ENCODE measurements at places on chromosomes 1 and 21.
A peak's percentile ranks its signal among the peaks of the same experiment; 100 is the strongest.

GRCh38 chr1:70504176-70504820 lies 93.2 kb downstream of the CTH start:
- DNase-seq: no peak

DNA sequence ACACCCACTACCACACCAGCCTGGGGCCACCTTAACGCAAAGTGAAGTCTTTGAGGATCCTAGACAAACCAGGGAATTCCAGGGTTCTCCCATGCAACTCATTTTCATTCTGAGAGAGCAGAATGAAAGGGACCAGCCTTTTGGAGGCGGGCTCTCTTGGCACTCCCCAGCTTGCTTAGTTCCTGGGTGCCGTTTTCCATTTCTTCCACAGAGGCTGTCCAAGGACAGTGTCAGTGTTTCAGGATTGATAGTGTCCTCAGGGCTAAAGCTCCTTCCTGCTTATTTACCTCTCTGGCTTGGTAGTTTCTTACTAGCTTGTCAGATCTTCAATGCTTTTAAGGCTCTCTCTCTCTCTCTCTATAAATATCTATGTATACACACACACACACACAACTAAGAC lies 30.1 kb upstream of the GNG4 start:
- no peak for DNase-seq

- DNase-seq: no peak
These were observed 14.9 kb downstream of the ABCA4 start for GRCh38 chr1:94105957-94106529.

- DNase-seq: no peak
These were observed 6.3 kb upstream of the COL6A2 start for GRCh38 chr21:46091631-46092025.

GRCh38 chr1:115596080-115596780 lies 45.5 kb upstream of the VANGL1 start:
- no peak for DNase-seq

DNA sequence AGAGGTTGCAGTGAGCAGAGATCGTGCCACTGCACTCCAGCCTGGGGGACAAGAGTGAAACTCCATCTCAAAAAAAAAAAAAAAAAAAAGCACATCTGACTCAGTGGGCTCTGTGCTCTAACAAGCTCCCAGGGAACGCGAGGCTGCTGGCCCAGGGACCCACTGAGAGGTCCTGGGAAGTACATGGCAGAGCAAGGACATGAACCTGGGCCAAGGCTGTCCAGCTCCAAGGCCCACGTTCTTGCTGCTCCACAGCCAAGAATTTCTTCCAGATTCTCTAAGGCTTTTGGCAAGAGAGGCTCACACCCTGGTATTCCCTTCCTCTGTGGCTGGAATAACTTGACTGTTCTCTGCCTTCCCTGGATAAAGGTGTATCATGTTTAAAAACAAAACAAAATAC lies 15.4 kb upstream of the AGTRAP start:
- DNase-seq: no peak

GRCh38 chr1:232186931-232187330 lies 443.0 kb downstream of the SIPA1L2 start:
- no peak for DNase-seq

GRCh38 chr1:156745881-156746280 lies 5.0 kb upstream of the MRPL24 start:
- no peak for DNase-seq

DNA sequence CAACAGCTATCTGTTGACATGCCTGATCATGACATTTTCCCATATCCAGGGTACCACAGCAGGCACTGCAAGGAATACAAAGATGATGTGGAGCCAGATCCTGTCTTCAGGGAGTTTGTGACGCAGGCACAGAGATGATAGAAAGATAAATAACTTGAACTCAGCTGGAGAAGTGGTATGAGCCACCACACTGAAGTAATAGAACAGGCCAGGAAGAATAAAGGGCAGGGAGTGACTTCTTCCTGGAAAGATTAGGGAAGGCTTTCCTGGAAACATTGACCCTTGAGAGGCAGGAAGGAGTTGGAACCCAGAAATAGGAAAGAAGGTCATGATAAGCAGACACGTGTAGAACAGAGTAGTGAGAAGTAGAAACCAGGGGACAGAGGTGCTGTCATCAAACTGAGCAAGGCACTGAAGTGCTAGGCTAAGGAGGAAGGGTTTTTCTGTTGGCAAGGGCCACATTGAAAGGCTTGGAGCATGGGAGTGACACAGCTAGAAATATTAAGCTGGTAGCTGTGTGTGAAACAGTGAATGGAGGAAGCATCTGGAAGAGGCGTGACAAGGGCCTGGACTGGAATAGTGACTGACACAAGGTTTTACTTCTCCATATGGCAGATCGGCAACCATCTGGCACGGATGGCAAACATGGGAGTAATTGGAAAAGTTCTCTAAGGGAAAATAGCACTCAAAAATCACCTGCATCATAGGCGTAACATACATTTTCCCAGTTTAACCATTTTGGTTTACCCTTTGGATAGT lies 68.4 kb downstream of the AK5 start:
- no peak for DNase-seq

DNA sequence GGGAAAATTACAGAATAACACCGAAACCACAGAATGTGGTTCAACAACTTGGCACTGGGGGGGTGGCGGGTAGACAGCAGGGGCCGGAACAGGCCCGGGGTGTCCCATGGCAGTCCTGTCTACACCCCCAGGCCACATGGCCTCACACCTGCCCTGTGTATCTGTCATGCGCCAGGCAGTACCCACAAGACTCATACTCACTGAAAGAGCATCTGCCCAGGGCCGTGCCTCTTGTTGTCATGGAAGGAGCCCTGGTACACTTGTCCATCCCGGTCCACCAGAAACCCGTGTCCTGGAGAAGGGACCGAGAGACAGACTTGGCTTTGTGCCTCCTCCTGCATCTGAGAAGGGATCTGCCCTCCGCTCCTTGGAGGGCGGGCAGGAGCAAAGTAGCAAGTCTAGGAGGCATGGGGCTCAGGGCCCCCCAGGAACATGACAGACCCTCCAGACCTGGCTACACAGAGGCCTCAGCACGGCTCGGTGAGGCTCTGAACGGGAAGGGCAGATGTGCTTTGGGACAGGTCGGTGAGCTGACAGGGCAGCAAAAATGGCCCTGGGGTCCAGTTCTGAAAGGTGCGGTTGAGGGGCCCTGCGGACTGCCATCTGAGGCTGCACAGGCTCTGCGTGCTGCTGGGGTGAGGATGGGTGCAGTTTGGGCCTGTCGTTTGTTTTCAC lies 5.6 kb downstream of the MORN1 start:
- DNase-seq: no peak

GRCh38 chr1:41003640-41004220 lies 17.8 kb downstream of the SLFNL1 start:
- DNase-seq: peak; percentile 88

DNA sequence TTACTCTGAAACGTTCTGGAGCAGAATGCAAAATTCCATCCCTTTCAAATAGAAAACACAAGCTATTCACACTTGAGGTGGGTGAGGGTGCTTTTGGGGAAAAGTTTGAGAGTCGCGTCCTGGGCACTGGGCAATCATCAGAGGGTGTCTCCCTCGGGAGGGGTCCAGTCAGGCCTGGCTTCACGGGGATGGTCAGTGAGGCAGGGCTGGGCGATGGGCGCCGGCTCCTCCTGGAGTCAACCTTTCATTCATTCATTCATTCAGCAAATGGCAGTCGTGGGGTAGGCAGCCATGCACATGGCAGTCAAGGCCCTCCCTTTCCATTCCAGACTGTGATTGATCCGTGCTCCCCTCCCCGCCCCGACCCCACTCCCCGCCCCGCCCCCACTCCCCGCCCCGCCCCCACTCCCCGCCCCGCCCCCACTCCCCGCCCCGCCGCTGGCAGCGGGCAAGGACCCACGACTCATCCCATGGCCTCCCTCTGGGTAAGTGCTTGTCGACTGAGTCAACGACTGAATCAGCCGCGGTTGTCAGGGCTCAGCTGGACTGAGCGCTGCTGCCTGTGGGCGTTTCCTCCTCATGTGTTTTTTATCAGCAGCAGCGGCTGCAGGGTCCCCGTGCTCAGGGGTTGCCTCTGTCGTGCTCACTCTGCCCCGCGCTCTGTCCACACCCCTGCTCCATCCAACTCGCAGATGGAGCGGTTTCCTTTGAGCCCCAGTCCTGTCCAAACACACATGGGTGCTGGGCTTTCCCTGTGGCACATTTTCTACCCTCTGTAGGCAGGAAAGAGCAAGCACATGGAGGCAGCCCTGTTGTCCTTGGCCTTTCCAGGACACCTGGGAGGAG lies 12.5 kb upstream of the SPSB1 start:
- no peak for DNase-seq

DNA sequence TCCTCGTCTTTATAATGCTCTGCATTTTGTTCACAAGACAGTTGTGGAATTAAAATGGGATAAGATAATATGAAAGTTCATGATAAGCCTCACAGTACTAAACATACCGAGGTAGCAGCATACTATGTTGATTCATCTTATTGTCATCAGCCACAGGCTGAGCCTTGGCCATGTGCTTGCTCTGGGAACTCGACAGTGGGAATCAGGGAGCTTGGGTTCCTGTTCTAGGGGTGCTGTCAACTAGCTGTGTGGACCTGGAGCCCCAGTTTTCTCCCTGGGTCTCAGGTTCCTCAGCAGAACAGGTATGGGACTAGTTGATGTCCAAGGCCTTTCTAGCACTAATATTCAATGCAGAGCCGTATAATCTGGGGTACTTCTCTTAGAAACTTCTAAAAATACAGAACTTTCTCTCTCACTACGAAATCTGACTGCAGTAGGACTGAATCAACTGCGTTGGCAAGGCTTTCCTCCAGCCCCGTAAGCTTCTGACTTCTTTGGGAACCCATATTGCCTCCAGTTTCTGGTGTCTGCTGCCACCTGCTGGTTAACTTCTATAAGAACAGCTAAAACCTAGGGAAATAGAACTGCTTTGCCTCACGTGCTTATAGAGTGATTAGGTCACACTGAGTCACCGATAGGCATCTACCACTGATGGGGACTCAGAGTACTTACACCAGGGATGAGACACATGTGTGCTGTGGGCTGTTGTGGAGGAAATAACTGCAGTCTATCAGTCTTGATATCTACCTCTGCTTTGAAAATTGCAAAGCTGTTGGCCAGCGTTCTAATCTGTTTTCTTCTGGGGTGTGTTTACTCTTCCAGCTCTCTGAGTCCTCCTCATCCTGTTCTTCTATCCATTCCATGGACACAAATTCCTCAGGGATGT lies 110.9 kb downstream of the RGL1 start:
- peak; percentile 66 for DNase-seq

- no peak for DNase-seq
These were observed 307.1 kb downstream of the MATN1 start for GRCh38 chr1:30416221-30416820.

- no peak for DNase-seq
These were observed 32.1 kb downstream of the ALDH9A1 start for GRCh38 chr1:165666152-165666825.

DNA sequence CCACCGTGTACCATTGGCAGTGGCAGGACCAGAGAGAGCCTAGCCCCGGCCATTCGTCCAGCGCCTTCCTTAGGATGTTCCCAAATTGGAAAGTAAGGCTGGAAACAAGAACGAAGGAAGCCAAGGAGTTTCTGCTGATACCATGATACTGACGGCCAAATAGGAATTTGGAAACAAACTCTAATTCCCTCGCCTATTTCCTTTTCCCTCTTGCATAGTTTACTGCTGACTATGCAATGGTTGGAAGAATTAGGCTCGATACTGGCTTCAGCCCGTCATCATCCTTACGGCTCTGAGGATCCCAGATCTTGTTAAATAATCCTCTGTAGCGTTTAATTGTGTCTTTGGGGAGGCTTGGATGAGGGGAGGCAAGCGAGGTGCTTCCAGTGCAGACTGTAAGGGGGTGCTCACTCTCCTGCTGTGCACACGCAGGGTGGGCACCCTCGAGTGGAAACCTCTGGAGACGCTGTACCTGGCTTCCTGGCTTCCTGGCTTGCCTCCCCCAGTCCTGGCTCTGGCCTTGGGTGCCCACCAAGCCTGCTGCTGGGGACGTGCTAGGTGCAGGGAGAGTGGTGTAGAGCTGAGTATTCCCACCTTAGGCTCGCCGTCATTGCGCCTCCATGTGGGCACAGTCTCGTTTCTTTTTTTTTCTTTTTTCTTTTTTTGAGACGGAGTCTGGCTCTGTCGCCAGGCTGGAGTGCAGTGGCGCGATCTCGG lies 27.4 kb upstream of the CAMTA1 start:
- no peak for DNase-seq

- DNase-seq: no peak
These were observed 131.6 kb downstream of the DISP1 start for GRCh38 chr1:222946436-222946835.

DNA sequence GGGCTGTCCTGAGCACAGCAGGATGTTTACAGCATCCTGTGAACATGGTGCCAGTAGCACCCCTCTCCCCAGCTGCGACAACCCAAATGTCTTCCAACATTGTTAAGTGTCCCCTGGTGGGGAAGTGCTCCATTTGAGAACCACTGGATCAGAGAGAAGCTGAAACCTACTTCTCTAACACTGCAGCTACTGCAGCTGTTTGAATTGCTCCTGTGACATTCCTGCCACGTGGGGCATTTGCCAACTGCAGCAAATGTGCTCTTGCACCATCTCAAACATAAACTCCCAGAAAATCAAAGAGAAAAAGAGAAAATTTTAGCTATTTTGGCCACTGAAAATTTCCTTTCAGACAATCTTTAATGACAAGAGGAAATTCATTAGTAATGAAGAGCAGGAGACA lies 11.0 kb downstream of the SLC2A5 start:
- DNase-seq: no peak

- DNase-seq: no peak
These were observed 108.4 kb downstream of the CNIH3 start for GRCh38 chr1:224724566-224724965.

DNA sequence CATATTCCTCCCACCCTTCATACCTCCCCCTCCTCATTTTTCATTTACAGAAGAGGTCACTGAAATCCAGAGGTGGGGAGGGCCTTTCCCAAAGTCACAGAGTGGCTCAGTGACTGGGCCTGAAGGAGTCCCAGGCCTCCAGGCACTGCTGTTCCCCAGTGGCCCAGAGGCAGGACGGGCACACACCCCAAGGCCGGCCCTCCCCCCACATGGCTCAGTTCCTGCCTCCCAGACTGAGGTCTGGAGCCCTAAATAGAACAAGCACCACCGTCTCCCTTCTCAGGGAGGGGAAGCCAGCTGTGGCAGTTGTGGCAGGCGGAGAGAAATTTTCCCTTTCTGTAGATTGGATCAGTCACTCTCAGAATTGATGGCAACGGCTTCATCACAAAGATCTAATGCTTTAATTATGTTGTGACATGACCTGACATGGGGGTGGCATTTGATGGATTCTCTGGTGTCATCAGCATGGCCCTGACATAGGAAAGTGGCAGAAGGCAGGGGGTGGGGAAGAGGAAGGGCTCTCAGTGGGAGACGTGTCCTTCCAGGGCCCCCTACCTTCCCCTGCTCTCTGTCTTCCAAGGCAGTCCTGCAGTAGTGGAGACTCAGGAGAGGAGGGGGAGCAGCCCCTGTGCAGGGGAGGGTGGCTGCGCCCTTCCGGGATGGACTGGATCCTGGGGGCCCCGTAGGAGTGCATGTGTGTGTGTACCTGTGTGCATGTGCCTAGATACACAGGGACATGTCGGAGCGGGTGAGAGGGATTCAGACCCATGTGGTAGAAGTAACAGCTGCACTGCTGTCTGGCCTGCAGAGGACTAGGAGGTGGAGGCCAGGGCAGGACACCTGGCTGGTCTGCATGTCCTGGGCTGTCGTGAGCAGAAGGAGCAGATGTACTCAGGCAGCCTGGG lies 41.2 kb upstream of the FOXO6 start:
- no peak for DNase-seq

Data from T-cell (primary cell).